Mesothelial cell of epicardium (in vitro differentiated cells): ENCODE measurements at places on chromosomes 3 and 15.

DNA sequence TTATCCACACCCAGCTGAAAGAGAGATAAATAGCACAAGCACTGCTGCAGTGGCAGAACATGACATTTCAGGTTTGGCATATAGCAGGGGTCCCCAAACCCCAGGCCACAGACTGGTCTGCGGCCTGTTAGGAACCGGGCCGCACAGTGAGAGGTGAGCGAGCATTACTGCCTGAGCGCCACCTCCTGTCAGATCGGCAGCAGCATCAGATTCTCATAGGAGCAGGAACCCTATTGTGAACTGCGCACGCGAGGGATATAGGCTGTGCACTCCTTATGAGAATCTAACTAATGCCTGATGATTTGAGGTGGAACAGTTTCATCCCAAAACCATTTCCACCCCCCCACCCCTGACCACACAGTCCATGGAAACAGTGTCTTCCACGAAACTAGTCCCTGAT is 54.6 kb downstream of the CCR4 start:
- DNase-seq: no peak

- no peak for DNase-seq
Measured at GRCh38 chr3:29186982-29187725, 93.7 kb upstream of the RBMS3 start.

DNA sequence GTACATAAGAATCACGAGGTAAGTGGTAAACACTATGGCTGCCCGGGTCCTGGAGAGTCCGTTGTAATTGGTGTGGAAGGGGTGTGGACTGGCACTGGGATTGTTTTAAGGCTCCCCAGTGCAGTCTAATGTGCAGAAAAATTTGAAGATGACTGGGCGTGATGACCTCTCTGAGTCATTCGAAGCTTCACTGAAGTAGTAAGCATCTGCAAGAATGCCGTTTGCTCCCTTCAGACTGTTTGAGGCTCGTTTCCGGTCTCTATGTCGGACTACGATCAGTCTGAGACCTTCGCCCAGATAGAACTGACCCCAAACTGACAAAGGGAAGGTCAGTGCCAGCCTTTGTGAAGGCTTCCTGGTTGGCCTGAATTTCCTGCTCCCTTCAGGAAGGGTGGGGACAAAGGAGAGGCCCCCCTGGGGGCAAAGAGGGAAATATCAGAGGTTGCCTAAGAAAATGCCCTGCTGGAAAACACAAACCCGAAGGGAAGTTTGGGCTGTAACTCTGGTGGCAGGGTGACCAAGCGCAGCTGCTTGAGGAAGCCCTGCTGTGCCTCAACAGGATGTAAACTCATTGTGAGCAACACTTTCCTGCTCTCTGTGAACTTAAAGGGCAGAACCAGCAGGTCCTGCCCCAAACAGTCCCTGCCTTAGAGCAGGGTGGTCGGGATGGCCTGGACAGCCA is 34.6 kb downstream of the BTD start:
- no peak for DNase-seq

DNA sequence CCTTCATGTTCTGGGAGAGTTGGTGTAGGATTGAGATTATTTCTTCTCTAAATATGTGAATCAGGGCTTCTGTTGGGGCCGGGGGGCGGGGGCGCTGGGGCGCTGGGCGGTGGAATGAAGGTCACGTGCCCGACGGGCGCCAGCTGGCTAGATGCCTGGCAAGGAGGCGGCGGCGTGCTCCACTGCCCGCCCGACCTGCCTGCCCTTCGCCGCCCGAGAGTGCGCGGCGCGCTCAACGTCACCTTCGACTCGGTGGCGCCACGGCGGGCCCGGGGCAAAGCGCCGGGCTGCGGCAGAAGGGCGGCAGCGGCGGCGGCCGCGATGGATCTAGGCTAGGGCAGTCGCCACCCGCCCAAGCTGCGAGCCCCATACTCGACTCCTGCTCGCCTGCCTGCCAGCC is 47.0 kb upstream of the LHFPL4 start:
- no peak for DNase-seq

- DNase-seq: no peak
Measured at GRCh38 chr3:14453876-14454638, 51.7 kb downstream of the SLC6A6 start.

DNA sequence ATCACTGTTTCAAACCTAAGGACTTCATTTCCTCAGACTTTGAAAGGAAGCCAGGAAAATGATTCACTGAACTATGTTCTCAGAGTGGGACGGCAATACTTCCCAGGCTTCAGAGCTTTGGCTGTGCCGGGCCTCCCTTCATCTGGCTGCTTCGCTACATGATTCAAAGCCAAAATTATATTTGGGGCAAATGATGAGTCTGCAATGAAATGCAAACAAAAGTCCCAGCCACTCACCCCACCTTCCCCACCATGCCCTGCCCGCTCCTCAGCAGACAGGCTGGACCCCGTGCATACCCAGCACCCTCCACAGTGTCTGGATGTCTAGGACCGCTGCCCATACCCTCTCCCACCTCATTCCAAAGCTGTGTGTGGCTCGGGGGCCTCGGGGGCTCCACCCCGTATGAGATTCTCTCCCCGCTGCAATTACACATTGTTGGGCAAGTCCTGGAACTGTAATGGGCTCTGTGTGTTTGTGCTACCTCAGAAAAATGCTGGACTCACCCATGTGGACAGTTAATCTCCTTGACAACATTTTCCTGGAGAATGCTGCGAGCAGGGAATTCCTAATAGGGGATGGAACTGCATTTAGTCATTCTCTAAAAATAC is 32.2 kb downstream of the ATP10A start:
- no peak for DNase-seq

DNA sequence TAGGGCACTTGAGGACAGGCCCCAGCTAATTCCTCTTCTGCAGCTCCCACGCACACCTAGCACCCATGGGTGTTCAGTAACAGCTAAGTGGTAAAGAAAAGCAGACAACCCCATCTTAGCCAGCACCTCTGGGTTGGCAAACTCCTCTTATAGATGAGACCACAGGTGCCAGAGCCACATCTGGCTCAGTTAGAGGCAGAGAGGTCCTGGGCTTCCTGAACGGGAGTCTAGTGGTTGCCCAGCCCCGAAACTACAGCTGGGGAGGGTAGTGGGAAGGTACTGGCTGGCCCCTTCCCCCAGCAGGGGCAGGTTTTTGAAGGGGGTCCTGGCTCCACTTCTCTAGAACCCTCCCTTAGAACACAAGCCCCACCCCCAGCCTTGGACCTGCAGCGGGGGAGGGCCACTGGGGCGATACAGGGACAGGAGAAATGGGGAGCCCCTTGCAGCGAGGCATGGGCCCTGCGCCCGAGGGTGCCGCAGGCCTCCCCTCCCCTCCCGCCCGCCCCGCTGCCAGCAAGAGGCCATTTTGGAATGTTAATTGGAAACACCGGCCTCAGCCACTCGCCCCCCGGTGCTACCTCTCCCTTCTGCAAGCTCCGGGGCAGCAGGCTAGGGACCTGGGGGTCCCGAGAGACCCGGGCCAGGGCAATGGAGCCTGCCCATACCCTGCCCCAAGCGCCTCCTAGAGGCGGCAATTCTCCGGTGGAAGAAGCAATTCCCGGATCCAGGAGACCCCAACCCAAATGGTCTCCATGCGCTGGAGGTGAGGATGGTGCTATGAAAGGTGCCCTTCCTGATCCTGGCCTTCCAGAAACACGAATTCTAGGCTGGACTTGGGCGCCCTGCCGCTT is 1.5 kb downstream of the DUSP7 start:
- no peak for DNase-seq
